Stimulated activated CD4-positive, alpha-beta T cell treated with anti-CD3 and anti-CD28 coated beads, Interleukin-1b, Interleukin-23, amount 100 ng/mL, for 4 hours (primary cell): ENCODE measurements at places on chromosomes 6 and 20.

- DNase-seq = no peak
Observed at GRCh38 chr6:52115891-52116604, 28.6 kb upstream of the PKHD1 start.

GRCh38 chr20:41339957-41340326 is 679 bp upstream of the LPIN3 start:
- peak; percentile 87 for DNase-seq

DNA sequence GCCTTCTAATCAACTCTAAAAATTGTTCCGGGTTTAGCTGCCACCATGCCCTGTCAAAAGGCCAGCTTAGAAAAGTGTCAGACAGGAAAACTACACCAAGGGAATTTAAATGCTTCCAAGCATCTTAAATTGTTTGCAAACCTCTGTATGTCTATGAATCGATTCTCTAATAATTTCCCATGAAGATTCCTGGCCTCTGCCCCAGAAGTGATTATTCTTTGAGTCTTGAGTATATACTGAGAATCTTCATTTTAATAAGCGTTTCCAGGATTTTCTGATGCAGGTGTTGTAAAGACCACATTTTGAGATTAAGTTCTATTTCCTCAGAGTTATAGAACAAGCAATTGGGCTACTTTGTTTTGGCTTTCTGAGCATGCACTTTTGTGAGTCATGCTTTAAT is 471.8 kb upstream of the JAG1 start:
- DNase-seq = no peak

DNA sequence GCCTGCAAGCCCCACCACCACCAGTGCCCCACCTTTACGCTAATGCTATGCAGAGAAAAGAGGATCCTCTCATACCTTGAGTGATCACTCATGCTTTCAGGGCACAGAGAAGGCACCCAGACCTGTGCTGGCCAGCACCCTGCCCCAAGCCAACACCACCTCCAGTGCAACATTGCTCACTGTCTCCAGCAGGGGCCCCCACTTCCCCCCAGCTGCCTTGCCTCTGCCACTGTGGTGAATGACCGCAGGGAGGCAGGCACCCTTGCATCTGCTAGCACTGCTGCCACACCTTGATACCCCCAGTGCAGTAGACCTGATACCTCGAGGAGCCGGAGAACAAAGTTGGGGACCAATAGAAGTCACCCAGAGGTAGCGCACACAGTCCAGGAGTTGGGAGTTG is 139.2 kb upstream of the PLN start:
- no peak for DNase-seq

DNA sequence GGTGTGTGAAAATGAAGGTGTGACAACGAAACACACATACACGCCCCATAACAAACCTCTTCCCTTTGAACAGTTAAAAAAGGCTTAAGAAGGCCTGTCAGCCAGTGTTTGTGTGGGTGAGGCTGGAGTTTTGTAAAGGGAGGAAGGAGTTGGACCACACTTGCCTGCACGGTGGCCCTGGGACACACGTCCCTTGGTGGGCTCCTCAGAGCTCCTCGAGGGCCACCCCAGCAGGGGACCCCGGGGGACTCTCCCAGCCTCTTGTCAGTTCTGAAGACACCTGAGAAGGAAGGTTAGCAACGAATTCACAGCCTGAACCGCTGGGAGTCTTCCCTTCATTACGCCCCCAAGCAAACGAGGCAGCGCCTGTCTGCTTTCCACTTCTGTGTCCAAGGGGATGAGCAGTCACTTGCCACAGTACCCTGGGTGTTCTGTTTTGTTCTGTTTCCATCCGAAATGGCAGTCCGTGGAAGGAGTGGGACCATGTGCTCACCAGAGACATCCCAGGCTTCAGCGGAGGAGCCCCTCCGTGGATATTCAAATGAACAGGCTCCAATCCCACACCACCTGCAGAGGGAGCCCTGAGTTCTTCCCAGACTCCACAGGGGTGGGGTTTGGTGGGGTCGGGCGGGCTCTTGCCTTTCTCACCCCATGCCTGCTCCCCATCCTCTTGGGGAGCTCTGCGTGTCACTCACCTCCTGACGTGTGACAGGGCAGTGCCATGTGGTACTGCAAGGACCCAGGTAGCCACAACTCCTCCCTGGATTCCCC is 68.6 kb downstream of the NRN1 start:
- DNase-seq = no peak

- DNase-seq = no peak
Observed at GRCh38 chr6:140833408-140833807, 1299.3 kb upstream of the GJE1 start.

- no peak for DNase-seq
Observed at GRCh38 chr6:149680503-149680902, 32.0 kb upstream of the KATNA1 start.

GRCh38 chr6:7338031-7338430 is 25.0 kb upstream of the SSR1 start:
- no peak for DNase-seq

GRCh38 chr6:47276377-47276776 is 33.3 kb downstream of the TNFRSF21 start:
- no peak for DNase-seq

- DNase-seq = no peak
Observed at GRCh38 chr6:89145091-89145955, 532 bp upstream of the PM20D2 start.

GRCh38 chr20:56503916-56504315 is 20.6 kb upstream of the FAM209A start:
- DNase-seq = no peak

- DNase-seq = no peak
Observed at GRCh38 chr6:6654599-6655575, 66.4 kb downstream of the LY86 start.
